ENCODE measurements at places on chromosomes 5 and 9. TPM values are rescaled to one million over a fixed set of nuclear protein-coding genes. Genes with fewer than 3 reads are reported as not detected.

Gene KIF24
- total RNA-seq, result 5.7 TPM

Gene DENND1A
- total RNA-seq, result 17.3 TPM

Gene HEMGN
- total RNA-seq, result 0.99 TPM

Gene PRDM9
- total RNA-seq, result not detected

Gene RBM22
- 66.4 TPM for total RNA-seq

Gene C7
- not detected for total RNA-seq

Gene F2RL1
- 2.3 TPM for total RNA-seq

Gene FGFR4
- total RNA-seq, result 0.76 TPM

DNA sequence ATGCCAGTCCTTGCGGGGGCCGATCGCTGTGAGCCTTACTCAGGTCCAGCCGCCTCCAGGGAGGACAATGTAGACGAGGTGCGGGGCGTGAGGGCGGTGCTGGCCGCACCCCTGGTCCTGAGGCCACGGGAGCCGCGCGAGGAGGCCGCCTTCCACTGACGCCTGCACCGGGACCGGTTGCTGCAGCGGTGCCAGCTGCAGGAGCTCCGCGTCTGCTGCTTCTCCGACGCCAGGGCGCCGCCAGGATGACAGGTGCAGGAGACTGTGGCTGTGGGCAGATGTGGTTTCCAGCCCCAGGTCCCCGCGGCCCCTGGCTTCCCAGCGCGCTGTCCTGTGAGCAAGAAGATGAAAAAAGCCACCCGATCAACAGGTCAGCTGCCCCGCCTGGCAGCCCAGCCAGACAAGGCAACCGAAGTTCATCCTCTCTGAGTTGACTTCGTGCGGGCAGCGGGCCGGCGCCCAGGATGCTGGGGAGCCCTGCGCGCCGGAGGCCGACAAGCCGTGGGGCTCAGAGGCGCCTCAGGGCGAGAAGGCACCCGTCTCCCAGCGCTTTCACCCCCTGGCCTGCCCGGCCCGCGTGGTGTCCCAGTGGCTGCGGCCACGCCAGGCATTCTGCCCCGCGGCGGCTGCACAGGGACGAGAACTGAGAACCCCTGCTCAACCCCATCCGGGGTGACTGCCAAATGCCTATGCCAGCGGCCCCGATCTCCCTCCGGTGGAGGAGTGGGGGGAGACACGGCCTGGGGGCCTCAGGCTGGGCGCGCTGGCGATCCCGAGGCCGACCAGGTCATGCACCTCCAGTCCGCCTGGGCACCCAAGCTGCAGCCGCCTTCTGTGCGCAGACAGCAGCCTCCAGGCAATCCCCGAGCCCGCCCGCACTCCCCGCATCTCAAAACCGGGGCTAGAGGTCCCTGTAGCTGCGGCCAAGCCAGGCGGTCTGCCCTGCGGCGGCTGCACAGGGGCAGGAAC, 43.4 kb upstream of the BICD2 start:
- peaks cover 2% of the 10 kb centered on the region for H3K36me3 ChIP-seq
- peak; percentile 43 for DNase-seq
- no peak overlapping the region for H3K27ac ChIP-seq
- H3K4me1 ChIP-seq, result peaks cover 15% of the 10 kb centered on the region
- peaks cover 46% of the 10 kb centered on the region for H3K27me3 ChIP-seq

DNA sequence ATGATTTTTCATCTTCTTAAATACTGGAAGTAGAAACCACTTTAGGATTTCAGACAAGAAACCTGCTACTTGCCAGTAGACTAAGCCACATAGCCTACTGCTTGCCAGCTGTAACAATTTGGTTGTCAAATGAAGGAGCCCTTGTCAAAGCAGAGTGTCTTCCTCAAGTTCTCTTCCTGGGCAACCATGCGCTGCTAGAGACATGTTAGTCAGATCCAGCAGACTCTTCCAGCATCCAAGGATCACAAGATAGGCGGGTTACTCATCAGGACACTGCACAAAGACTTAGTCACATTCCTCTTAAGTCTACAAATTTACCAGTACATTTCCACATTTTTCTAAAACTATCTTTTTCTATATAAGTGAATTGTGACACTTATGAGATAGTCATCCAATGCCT, 24.4 kb downstream of the SKIC3 start:
- no peak overlapping the region for H3K27ac ChIP-seq
- peaks cover 16% of the 10 kb centered on the region for H3K4me1 ChIP-seq
- H3K36me3 ChIP-seq, result peaks cover 42% of the 10 kb centered on the region
- no peak for DNase-seq
- no peak overlapping the region for H3K4me3 ChIP-seq
- H3K27me3 ChIP-seq, result no peaks in the 10 kb centered on the region

- H3K27ac ChIP-seq, result no peak overlapping the region
- H3K4me1 ChIP-seq, result no peaks in the 10 kb centered on the region
- H3K27me3 ChIP-seq, result peaks cover 1% of the 10 kb centered on the region
These were observed 399.8 kb downstream of the OSTF1 start for GRCh38 chr9:75487856-75488718.

- H3K36me3 ChIP-seq, result no peaks in the 10 kb centered on the region
- no peaks in the 10 kb centered on the region for H3K4me1 ChIP-seq
- no peak overlapping the region for H3K27ac ChIP-seq
- DNase-seq, result no peak
- no peak overlapping the region for H3K4me3 ChIP-seq
- peaks cover 1% of the 10 kb centered on the region for H3K27me3 ChIP-seq
These were observed 197.5 kb downstream of the ARHGEF28 start for GRCh38 chr5:73823508-73823925.

DNA sequence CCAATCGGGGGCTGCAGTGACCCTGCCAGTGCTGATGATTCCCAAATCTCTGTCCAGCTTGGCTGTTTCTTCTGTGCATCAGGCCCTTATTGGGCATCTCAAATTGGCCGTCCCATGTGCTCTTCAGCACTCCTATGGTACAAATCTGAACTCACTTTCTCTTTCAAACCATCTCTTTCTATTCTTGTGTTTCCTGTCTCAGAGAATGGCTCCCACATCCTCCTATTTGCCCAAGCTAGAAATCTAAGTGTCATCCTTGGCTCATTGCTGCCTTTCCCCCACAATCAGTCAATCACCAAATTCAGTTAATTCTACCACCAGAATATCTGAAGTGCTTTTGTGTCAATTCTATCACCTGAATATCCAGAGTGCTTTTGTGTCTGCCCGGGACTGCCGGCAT, 336.6 kb downstream of the CWC27 start:
- DNase-seq, result no peak
- no peak overlapping the region for H3K27ac ChIP-seq
- H3K27me3 ChIP-seq, result peaks cover 1% of the 10 kb centered on the region
- H3K4me3 ChIP-seq, result no peak overlapping the region
- no peaks in the 10 kb centered on the region for H3K36me3 ChIP-seq

- DNase-seq, result no peak
- H3K4me1 ChIP-seq, result no peaks in the 10 kb centered on the region
- H3K27me3 ChIP-seq, result peaks cover 5% of the 10 kb centered on the region
- H3K4me3 ChIP-seq, result no peak overlapping the region
- H3K36me3 ChIP-seq, result no peaks in the 10 kb centered on the region
These were observed 33.4 kb downstream of the TMEM252 start for GRCh38 chr9:68507130-68507805.

- DNase-seq, result no peak
- no peaks in the 10 kb centered on the region for H3K27me3 ChIP-seq
These were observed 122.2 kb upstream of the ZNF608 start for GRCh38 chr5:124868676-124869075.

DNA sequence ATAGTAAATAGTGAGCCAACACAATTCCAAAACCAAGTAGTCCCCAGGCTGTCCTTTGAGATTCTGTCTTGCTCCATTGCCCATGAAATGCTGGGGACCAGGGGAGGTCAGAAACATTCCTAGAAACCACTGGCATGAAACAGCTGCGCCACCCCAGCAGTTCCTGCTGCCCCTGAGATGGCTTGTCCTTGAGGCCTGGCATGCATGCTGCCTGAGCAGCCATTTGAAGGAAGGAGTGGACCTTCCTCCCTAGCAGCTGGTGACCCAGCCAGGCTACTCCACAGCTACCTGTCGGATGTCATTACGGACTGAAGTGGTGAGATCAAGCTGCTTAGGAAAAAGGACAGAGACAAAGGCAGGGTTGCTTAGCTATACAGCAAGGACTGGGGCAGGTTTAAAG, 260.6 kb downstream of the DENND1A start:
- DNase-seq, result no peak
- H3K4me3 ChIP-seq, result no peak overlapping the region
- peaks cover 59% of the 10 kb centered on the region for H3K36me3 ChIP-seq
- no peaks in the 10 kb centered on the region for H3K4me1 ChIP-seq
- H3K27ac ChIP-seq, result no peak overlapping the region
- H3K27me3 ChIP-seq, result no peaks in the 10 kb centered on the region

DNA sequence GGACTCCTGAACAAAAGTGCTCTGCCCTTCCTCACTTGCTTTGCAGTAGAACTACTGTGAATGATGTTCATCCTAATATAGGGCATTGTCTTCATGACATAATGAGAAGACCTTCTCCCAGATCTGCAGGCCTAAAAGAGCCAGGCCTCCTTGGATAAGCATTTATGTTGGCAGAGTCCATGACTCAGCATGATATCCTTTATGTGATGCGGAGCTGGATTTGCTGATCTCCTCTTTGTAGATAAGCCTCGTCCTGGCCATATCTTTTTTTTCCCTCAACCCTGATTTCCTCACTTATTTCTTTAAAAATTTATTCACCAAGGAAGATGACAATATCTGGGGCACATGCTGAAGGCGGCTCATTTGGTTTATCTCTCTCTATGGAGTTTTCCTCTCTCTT, 62.4 kb upstream of the TAS2R1 start:
- DNase-seq, result no peak
- H3K4me3 ChIP-seq, result no peak overlapping the region
- no peaks in the 10 kb centered on the region for H3K27me3 ChIP-seq
- H3K4me1 ChIP-seq, result no peaks in the 10 kb centered on the region
- no peak overlapping the region for H3K27ac ChIP-seq

All from activated CD4-positive, alpha-beta memory T cell treated with anti-CD3 and anti-CD28 coated beads for 36 hours (primary cell).